Right renal pelvis (tissue), 4 donors: ENCODE measurements at places on chromosomes 6 and 20.
A peak's percentile ranks its signal among the peaks of the same experiment; 100 is the strongest.

DNA sequence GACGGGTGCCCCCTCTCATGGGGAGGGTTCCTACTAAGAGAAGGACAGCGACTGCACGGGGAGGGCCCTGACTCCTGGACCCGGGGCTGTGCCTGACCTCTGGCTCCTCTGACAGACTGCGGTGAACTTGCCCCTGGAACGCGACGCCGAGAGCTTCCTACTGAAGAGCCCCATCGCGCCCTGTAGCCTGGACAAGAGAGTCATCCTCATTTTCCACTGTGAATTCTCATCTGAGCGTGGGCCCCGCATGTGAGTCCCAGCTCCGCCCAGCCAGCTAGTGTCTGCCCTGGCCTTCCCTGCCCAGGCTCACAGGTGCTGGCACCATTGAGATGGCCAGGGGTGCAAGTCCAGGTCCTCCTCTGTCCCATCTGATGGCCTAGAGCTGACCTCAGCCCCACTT lies 7.2 kb downstream of the CDC25B start:
- DNase-seq, result no peak

DNA sequence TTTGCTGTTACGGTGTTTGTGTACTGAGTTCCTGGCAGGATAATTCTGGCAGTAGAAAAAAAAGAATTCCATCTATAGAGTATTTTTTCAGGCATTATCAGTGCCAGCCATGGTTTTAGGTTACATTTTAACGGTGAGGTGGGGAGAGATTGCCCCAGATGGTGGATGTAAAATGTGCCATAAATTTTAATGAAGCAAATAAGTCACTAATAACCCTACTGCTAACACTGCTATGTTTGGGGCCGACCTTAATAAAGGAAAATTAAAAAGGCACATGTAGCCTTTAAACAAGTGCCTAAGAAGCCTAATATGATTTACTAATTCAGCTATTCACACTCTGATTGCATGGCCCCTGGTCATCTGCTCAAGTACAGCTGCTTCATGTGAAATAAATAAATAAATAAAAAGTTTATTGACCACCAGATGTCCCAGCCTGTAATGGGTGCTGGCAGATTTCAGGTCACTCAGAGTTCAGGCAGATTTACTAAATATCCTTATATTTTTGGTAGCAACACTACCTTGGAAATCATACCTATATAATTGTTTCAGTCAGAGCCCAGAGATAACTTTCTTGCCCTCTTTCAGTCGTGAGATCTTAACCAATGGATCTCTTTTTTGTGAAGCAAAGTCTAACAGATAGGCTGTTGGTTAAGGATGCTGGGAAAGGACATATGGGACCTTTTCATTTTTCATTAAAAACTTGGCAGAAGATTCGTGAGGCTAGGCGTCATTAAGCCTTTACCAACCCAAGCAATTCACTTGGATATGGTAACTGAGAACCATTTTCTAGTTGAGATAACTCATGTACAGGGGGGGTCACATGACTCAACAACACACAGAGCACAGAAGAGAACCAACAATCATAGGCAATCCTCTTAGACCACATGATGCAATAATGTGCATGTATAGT lies 495.0 kb upstream of the NRSN1 start:
- DNase-seq, result no peak

DNA sequence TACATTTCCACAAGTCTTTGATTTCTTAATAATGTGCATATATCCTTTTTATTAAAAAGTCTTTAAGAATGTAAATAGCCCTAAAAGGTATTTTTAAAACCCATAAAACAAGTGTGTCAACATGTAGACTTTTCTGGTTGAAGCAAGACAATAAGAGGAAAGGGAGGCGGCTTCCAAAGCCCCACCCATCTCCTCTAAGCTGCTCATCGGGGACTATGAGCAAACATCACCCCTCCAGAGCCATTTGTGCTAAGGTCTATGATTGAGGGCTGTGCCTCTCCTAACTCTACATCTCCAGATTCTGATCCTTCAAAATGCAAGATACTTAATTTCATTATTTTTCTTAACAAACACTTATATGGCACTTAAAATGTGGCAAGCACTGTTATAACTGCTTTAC lies 2.5 kb upstream of the NAA20 start:
- no peak for DNase-seq

DNA sequence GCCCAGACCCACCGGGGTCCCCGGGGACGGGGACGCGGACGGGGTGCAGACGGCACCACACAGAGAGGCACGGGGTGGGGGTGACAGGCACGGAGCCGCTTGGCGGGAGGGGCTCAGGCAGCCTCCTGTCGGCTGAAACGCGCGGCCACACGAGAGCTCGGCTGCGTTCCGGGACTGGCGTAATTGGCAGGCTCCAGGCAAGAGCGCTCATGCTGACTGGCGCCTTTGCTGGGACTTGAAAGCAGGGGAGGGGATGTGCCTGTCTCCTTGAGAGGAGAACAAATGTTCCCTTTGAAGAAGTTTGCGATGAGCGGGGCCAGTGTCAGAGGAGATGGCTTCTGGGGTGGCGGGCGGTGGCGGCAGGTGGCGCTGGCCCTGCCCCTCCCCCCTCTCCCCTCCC lies 25.8 kb downstream of the BHLHE23 start:
- DNase-seq, result no peak

- DNase-seq, result no peak
Observed at GRCh38 chr20:59748619-59749191, 144.4 kb downstream of the PHACTR3 start.

GRCh38 chr6:31597006-31597405 lies 4.2 kb upstream of the NCR3 start:
- no peak for DNase-seq

DNA sequence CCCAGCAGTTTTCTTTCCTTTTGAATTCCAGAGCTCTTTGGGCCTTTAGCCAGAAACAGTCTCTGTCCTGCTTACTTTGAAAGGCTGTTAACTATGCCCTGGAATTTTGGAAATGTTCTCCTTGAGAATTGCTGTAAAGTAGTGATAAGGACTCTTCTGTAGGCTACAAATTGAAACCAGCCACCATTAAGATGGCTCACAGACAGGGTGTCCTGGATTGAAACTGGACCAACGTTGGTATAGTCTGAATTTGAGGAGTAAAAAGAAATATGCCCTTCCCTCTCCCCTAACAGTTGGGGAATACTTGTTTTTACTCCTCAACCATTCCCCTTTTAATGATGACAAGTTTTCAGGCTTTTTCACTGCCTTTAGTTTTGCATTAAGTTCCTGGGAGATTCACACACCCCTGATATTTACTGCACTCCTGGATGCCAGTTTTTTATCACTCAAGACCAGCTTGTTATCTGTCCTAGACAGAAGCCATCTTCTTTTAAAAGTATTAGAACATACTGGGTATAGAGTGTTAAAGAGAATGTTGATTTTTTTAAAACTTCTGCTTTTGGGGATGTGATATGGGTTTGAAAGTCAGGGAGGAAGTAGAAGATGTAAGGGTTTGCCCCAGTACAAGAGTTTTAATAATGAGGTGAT lies 21.9 kb downstream of the TOP1 start:
- DNase-seq, result no peak

DNA sequence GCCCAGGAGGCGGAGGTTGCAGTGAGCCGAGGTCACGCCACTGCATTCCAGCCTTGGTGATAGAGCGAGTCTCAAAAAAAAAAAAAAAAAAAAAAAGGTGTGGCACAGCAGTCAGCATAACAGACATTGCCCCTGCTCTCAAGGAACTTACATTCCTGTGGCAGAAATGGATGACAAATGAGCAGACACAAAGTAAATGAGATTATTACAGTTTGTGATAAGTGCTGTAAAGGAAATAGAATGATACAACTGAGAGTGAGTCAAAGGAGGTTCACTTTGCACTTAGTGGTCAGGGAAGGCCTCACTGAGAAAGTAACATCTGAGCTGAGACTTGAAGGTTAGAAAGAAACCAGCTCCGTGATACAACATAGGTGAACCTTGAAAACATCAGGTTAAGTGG lies 36.4 kb downstream of the CEP250 start:
- no peak for DNase-seq

DNA sequence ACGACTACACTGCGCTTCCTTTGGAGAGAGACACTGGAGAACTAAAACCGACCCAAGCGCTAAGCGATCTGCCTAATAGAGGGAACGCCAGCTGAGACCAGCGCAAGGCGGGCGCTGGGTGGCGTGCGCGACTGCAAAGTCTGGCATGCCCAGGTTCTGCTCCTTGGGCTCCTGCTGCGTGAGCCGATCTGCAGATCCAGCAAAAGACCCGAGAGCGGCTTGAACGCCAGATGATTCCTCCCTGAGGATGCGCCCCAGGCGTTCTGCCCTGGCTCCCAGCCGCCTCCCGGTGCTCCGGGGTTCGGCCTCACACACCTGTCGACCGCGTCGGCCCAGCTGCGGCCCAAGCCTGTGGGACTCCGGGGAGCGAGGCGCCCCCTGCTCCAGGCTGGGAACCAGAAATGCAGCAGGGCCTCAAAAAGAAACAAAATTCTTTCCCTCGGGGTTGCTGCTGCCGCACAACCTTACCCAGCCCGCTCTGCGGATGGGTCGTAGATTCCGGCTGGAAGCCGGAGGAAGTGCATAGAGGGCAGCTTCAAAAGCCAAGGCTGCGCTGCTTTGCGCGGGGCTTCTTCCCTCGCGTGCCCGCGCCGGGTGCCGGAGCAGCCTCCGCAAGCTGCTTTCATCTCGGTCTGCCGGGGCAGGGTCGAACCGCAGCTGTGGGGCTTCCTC lies 17.9 kb upstream of the PRDM13 start:
- no peak for DNase-seq

DNA sequence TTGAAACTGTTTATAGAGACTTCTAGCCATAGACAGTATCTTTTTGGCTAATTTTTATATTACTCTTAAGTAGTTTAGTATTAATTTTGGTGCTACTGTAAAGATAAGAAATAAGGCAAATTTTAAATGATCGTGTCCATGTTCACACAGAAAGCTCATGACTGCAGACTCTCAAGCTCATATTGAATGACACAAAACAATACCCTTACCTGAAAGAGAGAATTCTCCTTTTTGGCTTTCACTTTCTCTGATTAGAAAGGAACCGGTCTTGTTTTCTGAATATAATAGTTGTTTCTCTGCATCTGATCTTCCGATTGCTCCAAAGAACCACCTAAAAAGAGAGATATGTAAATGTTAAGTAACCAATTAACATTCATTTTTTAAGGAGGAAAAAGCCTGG lies 57.0 kb downstream of the FRK start:
- DNase-seq, result no peak

DNA sequence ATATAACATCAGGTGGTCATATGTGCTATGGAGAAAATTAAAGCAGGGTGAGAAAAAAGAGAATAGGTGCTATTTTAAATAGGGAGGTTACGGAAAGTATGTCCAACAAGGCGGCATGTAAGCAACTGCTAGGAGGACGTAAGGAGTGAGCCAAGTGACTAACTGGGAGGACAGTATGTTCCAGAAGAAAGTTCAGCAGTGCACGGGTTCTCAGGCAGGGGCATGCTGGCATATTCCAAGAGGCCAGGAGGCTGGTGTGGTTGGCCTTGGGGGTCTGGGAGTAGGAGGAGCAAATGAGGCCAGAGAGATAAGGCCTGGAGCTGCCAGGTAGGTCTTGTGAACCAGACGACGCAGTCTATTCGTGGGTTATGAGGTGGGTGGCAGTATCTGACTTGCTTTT lies 112.4 kb downstream of the ARMC2 start:
- no peak for DNase-seq

GRCh38 chr6:44500074-44500473 lies 112.6 kb downstream of the CDC5L start:
- DNase-seq, result no peak

DNA sequence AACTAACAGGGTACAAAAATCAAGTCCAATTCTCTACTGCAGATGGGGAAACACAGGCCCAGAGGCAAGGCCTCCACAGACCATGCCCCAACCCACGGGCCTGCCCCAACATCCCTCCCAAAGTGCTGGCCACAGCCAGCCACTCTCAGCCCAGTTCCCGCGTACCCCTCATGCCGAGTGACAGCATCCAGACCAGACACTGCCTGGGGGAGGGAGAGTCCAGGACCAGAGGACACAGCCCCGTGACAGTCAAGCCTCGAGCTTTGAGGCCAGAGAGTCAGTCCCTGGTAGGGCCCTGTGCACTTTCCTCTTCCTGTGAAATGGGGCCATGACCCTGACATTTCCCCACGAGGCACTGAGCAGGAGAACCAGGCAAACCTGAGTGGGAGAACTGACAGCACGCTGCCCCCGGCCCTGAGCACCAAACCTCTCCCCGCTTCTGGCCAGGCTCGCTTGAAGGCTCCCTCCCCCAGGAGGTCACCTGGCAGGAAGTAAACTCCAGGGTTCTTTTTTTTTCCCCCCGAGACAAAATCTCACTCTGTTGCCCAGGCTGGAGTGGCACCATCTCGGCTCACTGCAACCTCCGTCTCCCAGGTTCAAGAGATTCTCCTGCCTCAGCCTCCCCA lies 4.9 kb downstream of the MYL9 start:
- DNase-seq, result no peak

DNA sequence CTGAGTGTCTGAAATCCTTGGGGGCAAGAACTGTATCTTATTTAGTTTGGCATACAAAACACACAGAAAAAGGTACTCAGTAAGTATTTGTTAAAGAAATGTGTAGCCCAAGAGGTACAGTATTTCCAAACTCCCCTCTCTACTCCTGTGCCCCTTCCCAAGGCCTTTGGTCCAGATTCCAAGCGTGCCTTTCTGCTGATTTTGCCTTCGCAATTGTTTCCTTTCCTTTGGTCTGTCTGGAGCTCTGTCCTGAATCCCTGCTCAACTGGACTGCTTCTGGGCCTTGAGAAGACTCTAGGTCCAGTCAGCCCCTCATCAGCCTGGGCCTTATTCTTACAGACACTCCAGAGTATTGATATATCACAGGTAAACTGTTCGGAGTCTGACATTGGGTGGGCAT lies 122.2 kb upstream of the SYNCRIP start:
- DNase-seq, result no peak

GRCh38 chr6:73051147-73051546 lies 174.1 kb downstream of the KHDC1L start:
- no peak for DNase-seq

DNA sequence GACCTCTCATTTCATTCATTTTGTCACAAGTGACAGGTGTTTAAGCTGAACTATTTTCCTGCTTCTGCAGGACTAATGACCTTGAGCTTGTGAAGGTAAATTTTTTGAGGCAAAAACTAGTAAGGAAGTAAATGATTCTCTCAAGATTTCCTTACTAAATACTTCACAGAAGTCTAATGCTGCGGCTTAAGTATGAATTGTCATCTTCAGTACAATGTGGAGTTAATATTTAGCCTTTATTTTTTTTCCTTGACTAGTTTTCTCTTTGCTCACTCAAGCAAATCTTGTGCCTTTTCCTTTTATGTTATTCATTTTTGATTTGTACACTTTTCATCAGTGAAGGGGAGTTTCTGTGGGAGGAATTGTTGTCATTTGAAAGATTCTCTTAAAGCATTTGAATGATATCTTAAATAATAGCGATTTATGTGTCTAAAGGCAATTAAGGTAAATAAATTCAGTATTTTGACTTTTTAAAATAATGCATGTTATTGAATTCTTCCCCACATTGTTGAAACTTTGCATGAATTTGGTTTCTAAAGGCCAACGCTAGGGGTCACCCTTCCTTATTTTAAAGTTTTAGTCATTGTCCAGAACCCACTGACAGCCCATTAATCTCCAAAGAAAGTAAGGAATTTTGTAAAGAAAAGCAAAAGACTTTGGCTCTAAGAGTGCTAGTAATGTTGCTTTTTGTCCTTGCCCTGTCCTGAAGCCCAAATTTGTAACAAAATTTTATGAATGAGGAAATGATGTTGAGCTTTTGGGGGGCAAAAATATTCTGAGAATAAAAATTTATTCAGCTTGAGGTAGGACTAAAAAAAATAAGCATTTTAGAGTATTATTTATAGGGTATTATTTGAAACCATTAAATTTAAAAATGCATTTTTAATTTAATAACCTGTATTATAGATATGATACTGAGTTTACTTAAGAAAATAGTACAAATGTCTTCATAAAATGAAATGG lies 157.4 kb upstream of the LAMA2 start:
- peak; percentile 45 for DNase-seq
